Esophagus squamous epithelium (tissue), 5 donors: ENCODE measurements at places on chromosomes 11 and 22. TPM values are rescaled to one million over a fixed set of nuclear protein-coding genes. Genes with fewer than 3 reads are reported as not detected.

Gene FOLR1
- 7.6 TPM for total RNA-seq

Gene MFNG
- total RNA-seq: 10.3 TPM

- no peak for DNase-seq
These were observed 5.4 kb upstream of the CSDC2 start for GRCh38 chr22:41555325-41555982.

GRCh38 chr22:39832627-39833074, 60.9 kb downstream of the ENTHD1 start:
- no peak for DNase-seq

DNA sequence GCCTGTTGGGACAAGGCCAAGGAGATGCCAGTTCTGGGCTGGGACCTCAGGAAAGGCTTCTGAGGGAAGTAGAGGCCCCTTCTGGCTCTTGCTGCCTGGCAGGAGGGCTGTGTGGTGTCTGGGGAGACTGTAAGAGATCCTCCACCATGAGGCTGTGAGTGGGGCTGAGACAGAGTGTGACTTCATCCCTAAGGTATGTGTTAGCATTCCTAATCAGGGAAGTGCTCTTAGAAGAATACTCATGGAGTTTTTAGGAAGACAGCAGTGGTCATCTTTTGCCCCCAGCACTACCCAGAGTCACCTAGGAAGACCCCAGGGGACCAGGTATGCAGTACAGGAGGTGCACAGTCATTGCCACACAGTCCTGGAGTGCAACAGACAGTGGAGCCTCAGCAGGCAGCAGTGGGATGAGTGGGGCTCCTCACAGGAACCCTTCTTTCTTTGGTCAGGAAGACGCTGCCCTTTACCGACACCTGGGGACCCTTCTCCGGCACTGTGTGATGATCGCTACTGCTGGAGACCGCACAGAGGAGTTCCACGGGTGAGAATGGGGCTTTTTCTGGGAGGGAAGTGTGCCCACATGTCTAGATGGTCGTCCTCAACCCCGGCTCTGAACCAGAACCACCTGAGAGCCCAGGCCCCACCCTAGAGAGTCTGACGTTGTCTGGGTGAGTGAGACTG, 2.8 kb downstream of the RIC8A start:
- DNase-seq: no peak

DNA sequence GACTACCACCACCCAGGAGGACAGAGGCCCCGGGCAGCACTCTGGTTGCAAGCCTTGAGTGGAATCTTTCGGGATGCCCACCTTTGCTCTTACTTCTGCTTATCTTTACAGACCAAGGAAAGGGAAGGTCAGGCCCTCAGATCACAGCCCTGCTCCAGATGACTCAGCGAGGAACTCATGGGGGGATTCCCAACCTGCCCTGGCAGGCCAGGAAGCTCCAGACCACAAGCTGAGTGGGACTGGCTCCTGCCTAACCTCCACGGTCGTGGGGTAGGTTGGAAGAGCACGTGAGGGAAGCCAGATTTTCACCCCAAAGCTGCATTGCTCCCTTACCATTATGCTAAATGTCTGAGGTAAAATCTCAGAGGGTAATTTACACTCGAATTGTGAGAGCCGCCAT, 11.8 kb downstream of the TBC1D10A start:
- no peak for DNase-seq
